ENCODE measurements at places on chromosomes 13 and 19.

GRCh38 chr13:77031656-77032243, 4.8 kb upstream of the FBXL3 start:
- no peak for DNase-seq

- no peak for DNase-seq
These were observed 12.2 kb upstream of the UBE2L5 start for GRCh38 chr13:30409886-30410704.

- DNase-seq = no peak
These were observed 81.2 kb downstream of the COL4A2 start for GRCh38 chr13:110388108-110388943.

DNA sequence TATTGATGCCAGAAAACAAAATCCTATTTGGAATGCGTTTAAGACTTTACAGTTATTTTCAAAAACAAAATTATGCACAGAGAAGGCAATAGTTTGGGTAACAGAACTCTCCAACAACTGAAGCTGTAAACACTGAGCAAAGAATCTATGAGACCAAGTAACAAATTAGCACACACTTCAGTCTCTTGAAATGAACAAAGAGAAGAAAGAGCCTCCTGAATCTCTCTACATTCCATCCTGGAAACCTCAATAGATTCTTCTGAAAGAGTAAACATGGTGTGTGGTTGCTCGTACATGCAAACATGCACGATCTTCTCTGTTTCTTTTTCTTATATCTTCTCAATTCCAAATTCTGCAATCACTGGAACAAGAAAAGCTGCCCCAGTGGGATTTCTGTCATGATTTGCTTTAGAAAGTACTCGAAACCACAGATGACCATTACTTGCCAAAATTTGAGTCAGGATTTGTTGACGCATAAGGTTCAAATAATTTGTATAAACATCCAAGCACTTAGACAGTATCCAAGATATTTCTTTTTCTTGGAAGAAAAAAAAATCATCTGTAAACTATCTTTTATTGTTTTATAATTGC, 137.9 kb upstream of the DACH1 start:
- DNase-seq = no peak

DNA sequence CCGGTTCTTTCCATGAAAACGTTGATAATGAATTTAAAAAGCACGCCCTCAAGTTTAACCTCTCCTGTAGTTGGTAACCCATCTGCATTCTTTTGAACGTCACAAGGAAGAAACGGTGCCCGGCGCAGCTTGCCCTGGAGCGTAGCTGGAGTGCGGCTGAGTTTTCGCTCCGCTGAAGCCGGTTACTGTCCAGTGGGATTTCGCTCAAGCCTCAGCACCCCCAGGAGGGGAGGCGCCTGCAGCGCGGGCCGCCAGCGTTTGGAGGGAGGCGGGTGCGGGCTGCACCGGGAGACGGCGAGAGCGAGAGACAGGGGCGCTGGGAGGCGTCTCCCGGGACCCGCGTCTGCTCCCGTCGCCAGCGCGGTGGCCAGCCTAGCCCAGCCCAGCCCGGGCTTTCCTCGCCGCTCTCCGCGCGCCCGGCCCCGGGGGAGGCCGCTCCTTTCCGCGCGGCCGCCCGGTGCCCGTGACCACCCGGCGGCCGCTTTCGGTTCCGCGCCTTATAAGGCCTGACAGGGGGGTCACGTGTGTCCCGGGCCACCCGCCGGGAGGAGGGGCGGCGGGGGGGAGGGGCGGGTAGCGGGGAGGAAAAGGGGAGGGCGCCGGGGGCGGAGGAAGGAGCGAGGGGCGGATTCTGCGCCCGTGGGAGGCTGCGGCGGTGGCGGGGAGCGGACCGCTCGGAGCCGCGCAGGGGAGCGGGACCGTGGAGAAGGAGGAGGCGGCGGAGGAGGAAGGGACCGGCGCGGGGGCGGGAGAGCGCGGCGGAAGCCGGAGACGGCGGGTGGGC, 8.3 kb upstream of the DGKH start:
- DNase-seq = peak; percentile 92

- DNase-seq = no peak
These were observed 187.5 kb downstream of the OXGR1 start for GRCh38 chr13:96806746-96807145.

- no peak for DNase-seq
These were observed 9.9 kb upstream of the SLC46A3 start for GRCh38 chr13:28728642-28729041.

DNA sequence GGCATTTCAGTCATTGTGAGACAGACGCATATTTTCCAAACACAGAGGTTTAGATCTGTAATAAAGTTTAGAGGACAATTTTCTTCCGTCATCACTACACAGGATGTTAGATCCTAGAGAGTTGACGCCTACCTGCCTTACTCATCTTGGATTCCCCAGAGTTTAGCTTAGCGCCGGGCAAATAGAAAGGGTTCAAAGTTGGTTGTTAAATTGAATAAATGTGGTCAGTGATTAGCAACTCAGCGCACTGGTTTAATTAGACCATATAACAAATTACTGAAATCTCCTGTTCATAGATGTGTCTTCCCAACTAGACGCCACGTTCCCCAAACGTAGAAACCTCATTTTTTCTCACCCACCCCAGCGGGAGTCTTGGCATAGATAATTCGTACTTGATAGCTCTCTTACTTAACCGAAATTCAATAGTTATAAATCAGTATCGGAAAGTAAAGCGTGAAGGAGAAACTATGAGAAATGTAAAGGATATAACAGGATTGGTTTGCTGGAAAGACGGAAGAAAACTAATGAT, 726 bp upstream of the UFM1 start:
- DNase-seq = peak; percentile 41

- no peak for DNase-seq
These were observed 342.6 kb downstream of the ITGBL1 start for GRCh38 chr13:101795025-101795424.

GRCh38 chr19:42412661-42413076, 14.5 kb downstream of the LIPE start:
- DNase-seq = no peak

DNA sequence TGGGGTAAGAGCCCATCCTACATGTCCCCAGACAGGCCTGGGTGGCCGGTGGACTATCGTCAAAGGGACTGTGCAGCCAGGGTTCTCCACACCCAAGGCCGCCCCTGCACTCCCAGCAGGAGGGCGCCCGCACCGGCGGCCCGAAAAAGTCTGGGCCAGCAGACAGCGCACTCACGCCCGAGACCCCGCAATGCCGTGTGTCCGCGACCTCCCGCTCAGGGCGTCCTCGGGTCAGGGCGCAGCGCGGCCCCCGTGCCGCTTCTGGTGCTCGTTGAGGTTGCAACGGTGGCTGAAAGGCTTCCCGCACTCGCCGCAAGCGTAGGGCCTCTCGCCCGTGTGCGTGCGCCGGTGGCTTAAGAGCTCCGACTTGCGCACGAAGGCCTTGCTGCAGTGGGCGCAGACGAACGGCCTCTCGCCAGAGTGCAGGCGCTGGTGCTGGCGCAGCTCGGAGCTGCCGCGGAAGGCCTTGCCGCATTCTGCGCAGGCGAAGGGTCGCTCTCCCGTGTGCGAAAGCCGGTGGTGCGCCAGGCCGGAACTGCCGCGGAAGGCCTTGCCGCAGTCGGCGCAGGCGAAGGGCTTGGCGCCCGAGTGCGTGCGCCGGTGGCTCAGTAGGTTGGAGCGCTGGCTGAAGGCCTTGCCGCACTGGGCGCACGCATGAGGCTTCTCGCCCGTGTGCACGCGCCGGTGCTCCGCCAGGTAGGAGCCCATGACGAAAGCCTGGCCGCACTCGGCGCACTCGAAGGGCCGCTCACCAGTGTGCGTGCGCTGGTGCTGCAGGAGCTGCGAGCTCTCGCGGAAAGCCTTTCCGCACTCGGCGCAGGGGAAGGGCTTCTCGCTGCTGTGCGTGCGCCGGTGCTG, 2.8 kb upstream of the A1BG start:
- DNase-seq = no peak

- no peak for DNase-seq
These were observed 111.0 kb downstream of the MRPL57 start for GRCh38 chr13:21287331-21287907.

DNA sequence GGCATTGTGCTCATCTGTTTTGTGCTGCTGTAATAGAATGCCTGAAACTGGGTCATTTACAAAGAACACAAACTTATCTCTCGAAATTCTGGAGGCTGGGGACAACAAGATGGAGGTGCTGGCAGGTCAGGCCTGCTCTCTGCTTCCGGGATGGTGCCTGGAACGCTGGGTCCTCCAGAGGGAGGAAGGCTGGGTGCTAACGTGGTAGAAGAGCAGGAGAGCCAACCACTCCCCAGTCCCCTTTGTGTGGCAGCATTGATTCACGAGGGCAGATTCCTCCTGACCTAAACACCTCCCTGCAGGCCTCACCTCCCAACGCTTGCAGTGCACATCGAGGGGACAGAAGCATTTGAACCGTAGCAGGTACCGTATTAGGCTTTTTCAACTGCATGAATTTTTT, 34.1 kb upstream of the TFDP1 start:
- no peak for DNase-seq

- DNase-seq = no peak
These were observed 675 bp downstream of the PPP1R14A start for GRCh38 chr19:38255383-38256014.

GRCh38 chr19:48950830-48951519, 3.7 kb upstream of the BAX start:
- DNase-seq = no peak

DNA sequence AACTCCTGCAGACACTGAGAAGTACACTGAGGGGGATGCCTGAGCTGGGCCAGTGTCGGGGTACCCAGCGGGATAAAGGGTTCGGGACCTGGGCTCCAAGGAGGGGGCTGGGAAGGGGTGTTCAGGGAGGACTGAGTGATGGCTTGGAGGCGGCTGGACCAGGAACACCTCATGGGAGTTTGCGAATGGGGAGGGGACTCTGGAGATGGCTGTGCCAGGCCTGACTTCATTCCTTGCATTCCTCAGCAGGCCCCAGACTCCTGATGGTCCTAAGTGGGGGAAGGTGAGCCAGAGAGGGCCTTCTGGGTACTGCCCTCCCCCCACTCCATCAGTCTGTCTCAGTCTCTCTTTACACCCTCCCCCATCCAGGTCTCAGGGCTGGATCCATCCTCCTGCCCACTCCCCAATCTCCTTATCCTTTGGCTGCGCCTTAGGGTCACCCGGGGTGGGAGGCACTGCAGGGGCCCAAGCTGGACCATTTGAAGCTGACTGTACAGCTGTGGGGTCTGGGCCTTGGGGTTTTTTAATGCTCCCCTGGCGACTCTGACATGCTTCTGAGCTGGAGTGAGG, 13.8 kb downstream of the PAK4 start:
- DNase-seq = no peak

GRCh38 chr19:8209462-8210378, 550 bp downstream of the CERS4 start:
- DNase-seq = peak; percentile 60

- DNase-seq = no peak
These were observed 72.9 kb upstream of the TSC22D1 start for GRCh38 chr13:44649104-44649428.

DNA sequence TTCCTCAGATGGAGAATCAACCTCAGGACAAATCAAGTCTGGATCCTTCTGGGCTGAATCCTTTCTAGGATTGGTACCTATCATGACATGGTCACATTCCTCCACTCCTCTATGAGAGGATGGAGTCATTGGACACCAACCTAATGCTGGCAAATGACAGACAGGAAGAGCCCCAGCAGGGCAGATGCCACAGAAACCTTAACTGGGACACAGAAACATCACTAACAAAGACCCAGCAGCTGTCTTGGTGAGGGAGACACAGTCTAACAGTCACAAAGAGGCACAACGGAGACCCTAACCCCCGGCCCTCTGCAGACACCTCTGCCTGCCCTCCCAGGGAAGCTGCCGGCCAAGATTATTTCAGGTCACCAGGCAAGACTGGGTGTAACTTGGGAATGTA, 2.1 kb downstream of the ANKRD27 start:
- DNase-seq = no peak

DNA sequence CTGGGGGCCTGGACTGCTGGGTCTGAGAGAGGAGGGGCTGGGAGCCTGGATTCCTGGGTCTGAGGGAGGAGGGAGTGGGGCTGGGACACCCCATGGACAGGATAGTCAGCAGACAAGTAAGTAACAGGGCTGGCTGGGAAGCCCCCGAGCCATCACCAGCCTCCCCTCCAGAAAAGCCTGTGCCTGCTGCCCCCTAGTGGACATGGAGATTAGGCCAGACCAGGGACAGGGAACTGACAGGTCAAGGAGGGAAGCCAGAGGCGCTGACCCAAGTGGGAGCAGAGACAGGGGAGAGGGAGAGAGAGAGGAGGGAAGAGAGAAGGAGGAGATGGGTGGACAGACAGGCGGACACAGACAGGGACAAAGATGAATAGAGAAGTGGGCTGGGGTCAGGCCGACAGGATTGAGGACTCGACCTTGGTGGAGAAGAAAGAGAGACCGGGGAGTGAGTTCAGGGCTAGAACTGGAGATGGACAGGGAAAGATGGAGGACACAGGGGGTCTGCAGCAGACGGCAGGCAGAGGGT, 6.7 kb upstream of the ERFL start:
- DNase-seq = peak; percentile 74

DNA sequence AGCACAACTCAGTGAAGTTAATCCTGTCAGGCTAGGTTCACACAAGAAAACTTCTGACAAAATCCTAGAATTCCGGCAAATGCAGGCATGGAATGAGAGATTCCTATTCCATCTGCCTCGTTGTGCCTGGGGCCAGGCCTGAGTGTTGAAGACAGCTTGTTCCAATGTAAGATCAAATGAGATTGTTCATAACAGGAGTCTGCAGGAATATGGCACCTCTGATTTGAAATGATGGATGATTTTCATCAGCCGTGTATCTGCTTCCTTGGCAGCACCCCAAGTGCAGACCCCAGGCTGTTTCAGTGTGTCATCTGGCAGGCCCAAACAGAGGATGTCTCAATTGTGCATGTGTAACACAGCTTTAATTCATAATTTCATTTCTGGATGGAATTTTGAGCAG, 35.3 kb upstream of the SACS start:
- DNase-seq = no peak

GRCh38 chr19:19329126-19329525, 8.5 kb downstream of the MAU2 start:
- no peak for DNase-seq

DNA sequence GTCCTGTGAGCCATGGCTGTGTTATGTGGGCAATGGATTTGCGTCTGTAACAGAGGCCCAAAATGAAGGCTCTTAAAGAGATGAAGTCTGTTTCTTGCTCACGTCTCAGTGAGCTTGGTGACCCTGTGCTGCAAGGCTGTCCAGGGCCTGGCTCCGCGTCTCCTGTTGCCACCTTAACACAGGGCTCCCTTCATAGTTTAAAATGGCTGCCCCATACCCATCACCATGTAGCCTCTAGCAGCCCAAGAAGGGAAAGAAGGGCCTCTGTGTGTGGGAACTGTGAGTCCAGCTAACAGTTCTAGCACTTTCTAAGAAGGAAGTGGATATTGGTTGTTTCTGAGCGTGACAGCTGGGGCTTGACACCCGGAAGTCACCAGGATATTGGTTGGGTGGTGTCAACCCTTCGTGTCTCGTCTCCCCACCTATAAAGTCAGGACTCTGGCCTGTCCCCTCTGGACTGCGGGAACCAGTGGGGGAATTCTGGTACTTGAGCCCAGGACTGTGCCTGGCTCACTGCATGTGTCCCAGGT, 20.9 kb downstream of the TMED1 start:
- no peak for DNase-seq

DNA sequence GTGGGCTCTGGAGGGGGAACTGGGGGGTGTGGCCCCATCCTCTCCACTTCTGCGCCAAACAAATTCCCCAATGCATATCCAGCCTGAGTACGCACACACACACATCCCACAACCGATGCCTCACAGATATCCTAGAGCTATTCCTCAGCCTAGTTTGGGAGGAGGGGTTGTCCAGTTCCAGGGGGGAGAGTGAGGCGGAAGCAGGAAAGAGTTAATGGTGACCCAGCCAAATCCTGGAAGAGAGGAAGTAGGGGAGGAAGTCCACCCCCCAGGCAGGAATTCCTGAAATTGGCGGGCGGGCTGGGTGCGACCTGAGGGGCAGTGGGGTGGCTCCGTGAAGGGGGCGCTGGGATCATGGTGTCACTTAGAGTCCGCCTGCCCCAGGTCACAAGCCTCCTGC, 897 bp downstream of the GPR4 start:
- DNase-seq = no peak
